Activated CD4-positive, alpha-beta T cell treated with anti-CD3 and anti-CD28 coated beads for 1 hour (primary cell): ENCODE measurements at places on chromosomes 13 and 19.
A peak's percentile ranks its signal among the peaks of the same experiment; 100 is the strongest.

- DNase-seq = no peak
Measured at GRCh38 chr13:50244713-50245574, 229.7 kb downstream of the KCNRG start.

DNA sequence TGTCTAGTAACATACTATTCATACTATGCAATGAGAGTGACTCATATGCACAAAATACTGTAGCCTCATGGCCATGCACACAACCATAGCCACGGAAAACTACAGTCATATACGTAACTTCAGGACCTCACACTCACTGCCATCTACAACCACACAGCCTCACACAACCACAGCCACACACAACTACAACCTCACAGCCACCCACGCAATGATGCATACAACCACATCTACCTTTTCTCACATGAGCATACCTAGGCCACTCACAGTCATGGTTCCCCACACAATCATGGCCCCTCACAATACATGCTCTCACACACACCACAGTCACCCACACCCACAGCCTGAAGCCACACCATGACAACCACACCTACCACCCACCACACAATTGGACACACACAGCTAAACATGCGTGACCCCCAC, 8.7 kb upstream of the TNFSF14 start:
- DNase-seq = no peak

- no peak for DNase-seq
Measured at GRCh38 chr19:44587963-44588770, 25.2 kb upstream of the IGSF23 start.

DNA sequence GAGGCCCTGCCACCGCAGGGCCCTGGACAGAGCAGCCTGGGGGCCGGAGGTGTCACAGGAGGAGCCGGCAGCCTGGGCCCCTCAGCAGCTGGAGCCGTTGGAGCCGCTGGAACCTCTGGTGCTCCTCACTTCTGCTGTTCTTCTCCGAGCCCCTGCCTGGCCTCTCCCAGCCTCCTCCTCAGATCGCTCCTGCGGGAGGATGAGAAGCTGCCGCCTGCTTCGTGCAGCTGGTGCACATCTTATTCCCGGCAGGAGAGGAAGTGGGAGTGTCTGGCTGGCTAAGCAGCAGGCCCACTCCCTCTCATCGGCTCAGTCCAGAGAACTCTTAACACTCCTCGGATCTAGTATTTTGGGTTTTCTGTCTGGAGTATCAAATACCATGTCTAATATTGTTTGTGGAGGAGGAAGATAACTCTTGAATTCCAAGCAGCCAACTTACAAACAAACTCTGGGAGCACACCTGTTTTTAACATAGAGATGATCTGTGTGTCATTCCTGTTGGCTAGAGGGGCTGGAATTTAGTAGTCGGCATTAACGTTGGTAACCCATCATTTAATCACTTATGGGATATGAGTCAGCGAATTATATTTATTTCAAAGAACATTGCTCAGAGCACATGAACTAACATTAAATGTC, 37.1 kb upstream of the RNF113B start:
- no peak for DNase-seq

DNA sequence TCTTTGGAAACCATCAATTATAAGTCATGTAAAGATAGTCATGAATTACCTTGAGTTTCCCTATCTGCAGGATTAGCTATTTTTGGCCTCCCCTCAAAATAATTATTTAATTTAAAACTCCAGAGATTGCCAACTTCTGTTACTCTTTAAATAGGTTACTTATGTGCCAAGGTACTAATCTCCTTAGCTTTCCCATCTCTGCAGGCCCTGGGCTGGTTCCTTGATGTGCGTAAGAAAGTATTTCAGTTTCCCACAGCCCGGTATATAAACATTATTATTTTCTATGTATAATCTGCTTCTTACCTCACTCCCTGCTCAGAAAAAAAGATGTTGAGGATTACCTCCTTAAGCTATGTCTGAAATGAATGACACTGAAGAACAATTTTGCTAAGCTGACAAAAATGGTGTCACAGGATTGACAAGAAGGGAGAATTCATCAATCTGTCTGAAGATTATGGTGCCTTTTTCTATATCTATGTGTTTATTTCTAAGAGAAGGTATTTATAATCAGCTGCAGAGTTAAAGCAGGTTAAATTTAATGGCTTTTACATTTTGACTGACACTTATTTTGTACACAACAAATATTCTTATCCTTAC, 1697.2 kb upstream of the PCDH20 start:
- no peak for DNase-seq

GRCh38 chr13:50415428-50415827, 400.2 kb downstream of the KCNRG start:
- no peak for DNase-seq

- DNase-seq = no peak
Measured at GRCh38 chr13:23766939-23767338, 122.3 kb downstream of the MIPEP start.

GRCh38 chr13:73835138-73835721, 299.0 kb downstream of the KLF12 start:
- no peak for DNase-seq

GRCh38 chr19:36140304-36141038, 605 bp downstream of the CAPNS1 start:
- DNase-seq = peak; percentile 11

DNA sequence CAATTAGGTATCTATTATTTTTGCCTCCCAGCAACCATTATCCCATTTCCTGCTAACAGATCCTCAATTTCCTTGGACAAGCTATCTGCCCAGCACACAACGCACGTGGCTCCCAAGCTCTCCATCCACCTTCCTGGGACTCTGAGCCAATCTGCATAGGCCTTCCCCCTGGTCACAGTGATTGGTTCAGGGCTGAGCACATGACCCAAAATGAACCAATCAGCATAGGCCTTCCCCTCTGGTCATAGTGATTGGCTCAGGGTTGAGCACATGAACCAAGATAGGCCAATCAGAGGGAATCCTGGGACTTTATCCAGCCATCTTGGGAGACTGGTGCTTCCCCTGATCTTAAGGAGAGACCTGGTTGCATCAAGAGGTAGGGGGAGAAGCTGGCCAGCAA, 5.8 kb downstream of the CPAMD8 start:
- no peak for DNase-seq

GRCh38 chr13:30157616-30157993, 149.7 kb downstream of the KATNAL1 start:
- DNase-seq = no peak

DNA sequence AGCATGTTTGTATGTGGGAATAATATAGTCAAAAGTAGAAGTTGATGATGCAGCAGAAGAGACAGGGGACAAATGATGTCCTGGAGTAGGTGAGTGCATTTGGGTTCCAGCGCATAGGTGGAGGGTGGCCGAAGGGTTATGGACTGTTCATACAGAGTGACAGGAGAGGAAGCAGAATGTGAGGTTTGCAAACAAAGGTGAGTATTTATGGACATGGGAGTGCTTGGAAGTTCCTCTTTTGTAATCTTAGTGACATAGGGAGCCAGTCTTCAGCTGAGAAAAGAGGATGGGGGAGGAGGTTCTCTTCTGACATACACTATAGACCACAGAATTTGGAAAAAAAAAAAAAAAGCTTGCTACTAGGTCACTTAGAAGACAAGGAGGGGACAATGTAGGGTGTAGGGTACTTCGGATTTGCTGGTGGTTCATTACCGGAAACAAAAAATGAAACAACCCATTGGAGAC, 331.6 kb downstream of the DLEU7 start:
- no peak for DNase-seq

DNA sequence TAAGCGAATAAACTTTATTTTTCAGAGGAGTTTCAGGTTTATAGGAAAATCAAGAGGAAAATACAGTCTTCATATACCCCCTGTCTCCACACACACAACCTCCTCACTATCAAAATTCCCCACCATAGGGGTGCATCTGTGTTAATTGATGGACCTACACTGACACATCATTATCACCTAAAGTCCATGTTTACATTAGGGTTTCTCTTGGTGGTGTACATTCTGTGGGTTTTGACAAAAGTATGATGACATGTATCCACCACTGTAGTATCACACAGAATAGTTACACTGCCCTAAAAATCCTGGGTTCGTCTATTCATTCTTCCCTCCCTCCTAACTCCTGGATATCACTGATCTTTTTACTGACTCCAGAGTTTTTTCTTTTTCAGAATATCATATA, 654.2 kb downstream of the UQCRFS1 start:
- no peak for DNase-seq

- DNase-seq = no peak
Measured at GRCh38 chr19:30854207-30854606, 482.0 kb downstream of the ZNF536 start.

- no peak for DNase-seq
Measured at GRCh38 chr19:50514346-50515167, 844 bp upstream of the ASPDH start.

- no peak for DNase-seq
Measured at GRCh38 chr19:57506163-57506562, 6.4 kb downstream of the ZNF773 start.
